Spinal cord (tissue), 10 donors: ENCODE measurements at places on chromosomes 12 and 14.
A peak's percentile ranks its signal among the peaks of the same experiment; 100 is the strongest.

DNA sequence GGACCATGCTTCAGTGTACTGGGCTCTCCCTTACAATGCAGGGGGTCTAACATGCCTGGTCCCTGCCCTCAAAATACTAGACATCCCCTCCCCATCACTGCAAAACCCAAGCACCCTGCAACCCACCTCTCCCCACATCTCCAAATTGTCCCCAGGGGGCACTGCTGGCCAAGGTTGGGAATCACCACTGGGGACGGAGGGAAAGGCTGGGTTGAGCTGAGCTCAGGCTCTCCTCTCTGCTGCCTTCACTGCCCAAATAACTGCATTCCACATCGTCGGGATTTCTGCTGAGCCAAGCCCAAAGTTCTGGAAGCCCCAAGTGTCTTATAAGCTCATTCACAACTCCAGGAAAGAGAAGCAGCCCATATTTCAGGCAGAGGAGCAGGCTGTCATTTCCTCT lies 69.6 kb downstream of the NT5DC3 start:
- DNase-seq = no peak

DNA sequence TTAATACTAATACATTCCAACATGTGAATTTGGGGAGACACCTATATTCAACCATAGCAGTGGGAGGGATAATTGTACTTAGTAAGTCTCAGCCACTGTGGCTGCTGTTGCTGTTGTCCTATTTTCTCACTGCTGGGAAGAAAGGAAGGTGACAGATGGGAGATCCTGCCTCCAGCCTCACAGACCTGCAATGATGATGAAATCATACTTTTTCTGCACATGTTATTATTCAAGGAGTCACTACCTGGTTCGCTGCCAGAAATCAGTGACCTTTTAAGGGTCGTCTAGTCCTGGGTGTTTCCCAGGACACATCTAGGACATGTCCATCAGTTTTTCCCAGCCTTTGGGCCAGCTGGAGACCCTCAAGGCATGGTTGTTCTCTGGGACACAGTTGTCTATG lies 106.2 kb upstream of the RPH3A start:
- no peak for DNase-seq

- DNase-seq = peak; percentile 18
Observed at GRCh38 chr12:7129287-7129871, 690 bp upstream of the RBP5 start.

DNA sequence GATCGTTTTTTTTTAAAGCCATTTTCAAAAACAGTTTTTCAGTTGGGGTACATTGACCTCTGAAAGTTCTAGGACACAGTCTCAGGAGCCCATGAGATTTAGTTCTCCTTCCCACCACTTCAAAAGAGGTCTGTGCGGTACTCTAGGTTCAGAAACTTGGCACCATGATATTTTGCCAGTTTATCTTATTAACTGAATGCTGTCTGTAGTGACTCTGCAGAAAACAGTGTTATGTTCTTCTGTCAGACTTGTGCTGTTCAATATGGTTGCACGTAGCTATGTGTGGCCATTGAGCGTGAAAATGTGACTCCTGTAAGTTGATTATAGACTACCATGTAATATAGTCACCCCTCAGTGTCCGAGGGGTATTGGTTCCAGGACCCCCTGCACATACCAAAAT lies 35.9 kb downstream of the CRADD start:
- DNase-seq = no peak

DNA sequence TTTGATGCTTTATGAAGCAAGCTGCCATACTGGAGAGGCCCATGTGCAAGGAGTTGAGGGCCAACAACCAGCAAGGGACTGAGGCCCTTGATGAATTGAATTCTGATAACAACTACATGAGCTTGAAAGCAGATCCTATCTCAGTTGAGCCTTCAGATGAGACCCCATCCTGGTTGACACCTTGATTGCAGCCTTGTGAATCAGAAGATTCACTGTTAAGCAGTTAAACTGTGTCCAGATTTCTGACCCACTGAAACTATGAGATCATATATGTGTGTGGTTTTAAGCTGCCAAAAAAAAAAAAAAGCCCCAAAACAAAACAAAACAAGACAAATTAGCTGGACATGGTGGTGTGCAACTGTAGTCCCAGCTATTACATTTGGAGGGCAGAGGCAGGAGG lies 42.1 kb downstream of the GPR19 start:
- no peak for DNase-seq

GRCh38 chr14:77296155-77296554 lies 24.5 kb downstream of the POMT2 start:
- no peak for DNase-seq

GRCh38 chr12:16155938-16156337 lies 121.5 kb downstream of the SLC15A5 start:
- no peak for DNase-seq

DNA sequence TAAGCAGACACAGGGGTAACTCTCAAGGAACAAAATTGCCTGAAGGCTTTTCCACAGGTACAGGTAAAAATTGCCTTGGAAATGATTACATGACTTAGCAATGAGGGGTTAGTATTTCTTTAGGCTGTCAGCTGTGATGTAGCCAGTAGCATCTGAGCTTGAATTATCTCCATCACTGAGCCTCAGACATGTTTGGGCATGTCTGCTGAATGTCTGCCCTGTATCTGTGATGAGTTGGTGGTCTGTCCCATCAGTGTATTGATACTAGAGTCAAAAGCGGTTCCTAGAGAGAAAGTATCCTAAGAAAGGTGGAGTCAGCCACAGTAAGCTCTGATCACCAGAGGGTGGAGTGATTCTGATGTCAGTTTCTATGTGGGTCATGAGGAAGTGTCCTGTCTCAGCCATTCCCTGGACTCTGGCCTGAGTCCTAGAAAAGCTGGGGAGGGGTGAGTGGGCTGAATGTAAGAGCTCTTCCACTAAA lies 16.3 kb downstream of the AKAP6 start:
- DNase-seq = no peak

DNA sequence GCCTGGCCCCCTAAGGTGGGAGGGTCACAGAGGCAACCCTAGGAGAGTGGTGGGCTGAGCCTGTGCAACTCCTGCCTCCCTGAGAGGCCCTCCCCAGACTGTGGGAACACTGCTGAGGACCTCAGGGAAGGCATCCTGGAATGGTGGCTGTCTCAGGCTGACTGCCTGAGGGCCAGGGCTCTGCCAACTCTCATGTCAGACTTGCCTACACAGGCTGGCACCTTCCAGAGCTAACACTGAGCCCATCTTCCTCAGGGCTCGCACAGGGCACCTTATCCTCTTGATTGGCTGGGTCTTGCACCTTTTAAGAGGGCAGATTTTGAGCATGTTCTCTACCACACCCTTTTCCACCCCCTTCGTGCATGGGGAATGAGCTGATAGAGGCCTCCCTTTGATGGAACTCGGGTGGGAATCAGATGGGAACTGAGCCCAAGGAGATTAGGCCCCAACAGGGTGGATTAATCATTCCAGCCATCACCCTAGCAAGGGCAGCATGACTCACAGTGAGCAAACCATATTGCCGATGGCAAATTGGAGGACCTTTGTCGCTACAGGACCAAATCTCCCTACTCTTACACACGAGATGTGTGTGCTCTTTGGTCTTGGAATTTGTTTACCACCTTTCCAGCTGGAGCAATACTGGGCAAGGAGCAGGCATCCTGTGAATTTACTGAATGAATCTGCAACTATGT lies 702.8 kb downstream of the VRK1 start:
- DNase-seq = no peak

- DNase-seq = no peak
Observed at GRCh38 chr12:45168976-45169375, 46.9 kb upstream of the ANO6 start.

GRCh38 chr14:52267501-52268278 lies at the start of gene PTGDR:
PTGDR (plus strand) TSS chr14:52267698; CDS start chr14:52267815, 117 bp downstream.
- no peak for DNase-seq

GRCh38 chr14:54769951-54770863 lies 132.4 kb downstream of the GCH1 start:
- DNase-seq = no peak

GRCh38 chr14:74946659-74947281 lies 8.6 kb downstream of the PGF start:
- DNase-seq = no peak
